ENCODE measurements at places on chromosomes 2 and 18.

- no peak for DNase-seq
These were observed 14.6 kb downstream of the PASK start for GRCh38 chr2:241134711-241135110.

GRCh38 chr2:149075853-149076252 lies 37.4 kb downstream of the LYPD6B start:
- DNase-seq, result peak; percentile 24

DNA sequence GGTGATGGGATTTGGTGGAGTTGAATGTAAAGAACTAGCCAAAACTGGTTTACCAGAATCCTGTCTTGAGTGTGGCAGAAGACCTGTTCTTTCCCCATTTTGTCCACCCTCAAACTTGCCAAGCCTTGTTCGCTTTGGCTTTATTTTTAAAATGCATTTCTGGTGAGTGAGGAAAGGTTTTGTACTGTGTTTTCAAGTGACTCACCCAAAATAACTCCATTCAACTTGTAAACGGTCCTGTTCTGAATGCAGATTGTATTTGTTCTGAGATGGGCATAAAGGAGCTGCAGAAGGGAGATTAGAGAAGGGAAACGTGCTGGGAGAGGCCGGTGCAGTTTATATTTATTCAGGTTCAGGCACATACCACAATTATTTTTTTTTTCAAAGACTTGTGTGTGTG lies 5.3 kb upstream of the ITPRID2 start:
- DNase-seq, result no peak

DNA sequence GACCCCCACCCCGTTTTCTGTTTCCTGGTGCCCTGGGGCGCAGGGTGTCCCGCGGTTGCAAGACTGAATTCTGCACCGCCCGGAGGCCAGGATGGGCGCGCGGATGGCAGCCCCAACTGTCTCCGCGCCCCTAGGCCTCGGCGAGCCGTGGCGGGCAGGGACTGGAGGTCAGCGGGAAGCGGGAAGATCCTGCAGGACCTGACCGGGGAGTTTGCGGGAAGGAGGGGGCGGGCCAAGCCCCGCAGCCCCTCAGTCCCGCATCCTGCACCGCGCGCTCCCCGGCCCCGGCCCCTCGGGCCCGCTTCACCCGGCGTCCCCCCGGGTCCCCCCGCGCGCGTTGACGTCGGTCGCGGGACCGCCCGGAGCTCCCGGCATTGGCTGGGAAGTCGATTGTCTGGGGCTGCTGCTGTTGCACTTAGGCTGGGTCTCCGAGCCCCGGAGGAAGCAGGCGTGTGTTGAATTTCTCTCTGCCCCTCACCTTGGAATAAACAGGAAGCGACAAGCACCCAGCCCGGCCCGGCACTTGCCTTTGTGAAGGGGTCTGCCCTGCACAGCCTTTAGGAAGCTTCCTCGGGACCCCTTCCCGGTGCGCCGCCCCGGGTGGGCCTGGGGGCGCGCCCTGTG lies at the start of gene LDLRAD4:
TSS of gene LDLRAD4 (plus strand) at position 393 of the 624 bp plus-strand sequence.
- no peak for DNase-seq

DNA sequence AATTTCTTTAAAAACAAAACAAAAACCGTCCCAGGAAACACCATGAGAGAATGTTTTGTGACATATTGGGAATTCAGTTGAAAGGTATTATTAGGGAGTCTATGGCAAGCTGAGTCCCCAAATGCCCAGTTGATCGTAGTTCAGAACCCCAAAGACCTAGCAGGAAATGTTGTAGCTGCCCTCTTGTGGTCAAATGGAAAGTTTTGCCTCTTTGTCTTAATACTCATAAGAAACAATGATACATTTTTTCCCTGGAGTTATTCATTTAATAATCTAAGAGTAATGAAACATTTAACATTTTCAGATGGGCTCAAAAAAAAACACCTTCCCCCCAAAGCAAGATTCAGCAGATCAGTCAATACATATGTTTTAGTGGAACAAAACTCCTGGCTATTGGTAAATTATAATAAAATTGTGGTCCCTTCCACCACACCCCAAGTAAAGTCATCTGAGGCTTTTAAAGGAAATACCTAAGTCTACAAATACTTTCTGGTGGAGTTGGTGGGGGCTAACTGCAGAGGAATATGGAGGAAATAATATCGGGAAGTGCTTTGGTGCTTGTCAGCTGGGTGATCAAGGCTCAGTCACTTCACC lies 37.8 kb upstream of the EFEMP1 start:
- no peak for DNase-seq

- no peak for DNase-seq
These were observed 679 bp downstream of the TSGA10 start for GRCh38 chr2:99153921-99154604.

- DNase-seq, result no peak
These were observed 50.9 kb upstream of the MAPK4 start for GRCh38 chr18:50509012-50509411.

- no peak for DNase-seq
These were observed 879 bp upstream of the GALNT5 start for GRCh38 chr2:157256626-157257025.

GRCh38 chr2:231062776-231063175 lies 6.1 kb downstream of the PSMD1 start:
- no peak for DNase-seq

DNA sequence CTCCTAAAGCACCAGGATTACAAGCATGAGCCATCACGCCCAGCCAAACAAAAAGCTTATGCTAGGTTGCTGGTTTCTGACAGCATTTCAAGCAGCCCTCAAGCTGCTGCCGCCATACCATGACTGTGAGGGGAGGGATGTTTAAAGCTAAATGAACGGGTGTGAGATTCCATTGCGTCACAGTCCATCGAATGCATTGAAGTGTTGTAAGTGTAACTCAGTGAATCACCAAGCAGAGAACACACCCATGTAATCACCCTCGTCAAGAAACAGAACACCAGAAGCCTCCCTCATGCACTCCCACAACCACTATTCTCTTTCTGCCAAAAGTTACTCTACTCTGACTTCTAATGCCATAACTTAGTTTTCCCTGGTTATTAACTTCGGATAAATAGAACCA lies 32.8 kb upstream of the MC5R start:
- no peak for DNase-seq

DNA sequence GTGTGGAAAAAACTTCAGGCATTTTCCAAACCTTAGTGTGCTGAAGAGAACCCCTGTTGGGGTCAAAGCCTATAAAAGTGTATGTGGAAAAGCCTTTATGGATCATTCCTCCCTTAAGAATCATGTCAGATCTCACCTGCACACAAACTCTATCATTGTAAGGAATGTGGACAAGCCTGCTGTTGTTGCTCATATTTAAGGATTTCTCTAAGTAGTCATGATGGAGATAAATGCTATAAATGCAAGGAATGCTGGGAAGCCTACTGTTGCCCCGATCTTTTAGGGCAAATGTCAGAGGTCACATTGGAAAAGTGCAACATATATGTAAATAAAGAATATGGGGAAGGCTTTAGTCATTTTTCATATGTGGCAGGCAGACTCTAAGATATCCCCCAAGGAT lies 129.5 kb downstream of the ICOS start:
- no peak for DNase-seq

GRCh38 chr2:171185941-171186340 lies 25.2 kb upstream of the TLK1 start:
- peak; percentile 40 for DNase-seq

DNA sequence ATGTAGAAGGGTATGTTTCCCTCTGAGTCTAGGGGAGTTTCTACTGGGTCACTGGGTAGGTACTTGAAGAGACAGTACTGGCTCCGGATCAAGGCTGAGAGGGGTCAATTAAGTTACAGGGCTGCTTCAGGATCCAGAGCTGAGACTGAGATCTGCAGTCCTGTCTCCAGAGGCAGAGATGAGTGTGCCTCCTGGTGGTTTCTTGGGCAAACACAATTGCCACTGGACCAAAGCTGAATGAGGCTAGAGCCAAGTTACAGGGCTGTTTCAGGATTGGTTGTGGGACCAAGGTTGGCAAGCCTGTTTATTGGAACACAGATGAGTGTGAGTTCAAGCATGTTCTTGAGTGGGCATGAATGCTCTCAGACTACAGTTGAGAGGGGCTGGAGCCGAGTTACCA lies 157.9 kb downstream of the ADCYAP1 start:
- no peak for DNase-seq

- DNase-seq, result no peak
These were observed 8.8 kb upstream of the MBD2 start for GRCh38 chr18:54233228-54233625.

GRCh38 chr2:201965550-201965949 lies 68.1 kb upstream of the FZD7 start:
- DNase-seq, result no peak

- no peak for DNase-seq
These were observed 776.6 kb upstream of the NXPH2 start for GRCh38 chr2:139556789-139557188.

DNA sequence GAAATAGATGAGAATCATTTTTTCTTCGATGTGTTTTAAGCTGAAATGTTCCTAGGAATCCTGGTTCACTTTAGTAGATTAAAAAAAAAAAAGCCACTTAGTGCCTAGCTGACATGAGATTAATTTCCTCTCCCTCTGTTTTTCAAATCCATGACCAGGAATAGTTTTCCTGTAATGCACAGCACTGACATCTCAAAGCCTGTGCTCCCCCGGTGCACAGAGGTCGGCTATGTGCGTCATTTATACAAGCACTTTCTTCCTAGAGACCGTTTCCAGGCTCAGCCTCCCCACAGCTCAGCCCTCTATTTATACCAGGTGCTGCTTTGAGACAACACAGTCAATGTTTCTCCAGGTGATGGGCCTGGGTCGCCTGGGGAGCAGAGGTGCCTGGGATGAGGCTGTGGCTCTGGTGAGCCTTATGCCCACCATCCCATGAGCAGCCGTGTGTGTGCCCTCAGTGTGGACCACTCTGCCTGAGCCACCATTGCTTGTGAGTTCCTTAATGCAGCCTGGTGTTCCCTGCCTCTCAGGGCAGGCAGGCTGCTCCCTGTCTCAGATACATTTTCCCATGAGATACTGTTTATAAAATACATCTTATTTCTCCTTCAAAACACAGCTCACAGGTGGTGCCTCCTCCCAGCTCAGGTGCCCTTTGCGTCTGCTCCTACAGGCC lies 515.7 kb upstream of the HS6ST1 start:
- DNase-seq, result no peak

DNA sequence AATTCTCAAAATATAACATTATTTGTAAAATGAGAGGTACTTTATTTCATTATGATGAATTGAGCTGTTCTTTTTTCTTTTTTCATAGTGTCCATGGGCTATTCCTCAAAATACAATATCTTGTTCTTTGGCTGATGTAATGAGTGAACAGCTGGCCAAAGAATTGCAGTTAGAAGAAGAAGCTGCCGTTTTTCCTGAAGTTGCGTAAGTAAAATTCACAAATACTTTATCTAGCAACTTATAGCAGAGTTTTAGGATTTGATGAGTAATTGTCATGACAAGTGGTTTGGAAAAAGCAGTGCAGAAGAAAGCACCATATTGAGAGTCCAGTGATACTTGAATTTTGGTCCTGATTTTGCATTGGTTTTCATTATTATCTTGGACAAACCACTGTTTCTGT lies 9.8 kb downstream of the RIOK3 start:
- DNase-seq, result no peak

DNA sequence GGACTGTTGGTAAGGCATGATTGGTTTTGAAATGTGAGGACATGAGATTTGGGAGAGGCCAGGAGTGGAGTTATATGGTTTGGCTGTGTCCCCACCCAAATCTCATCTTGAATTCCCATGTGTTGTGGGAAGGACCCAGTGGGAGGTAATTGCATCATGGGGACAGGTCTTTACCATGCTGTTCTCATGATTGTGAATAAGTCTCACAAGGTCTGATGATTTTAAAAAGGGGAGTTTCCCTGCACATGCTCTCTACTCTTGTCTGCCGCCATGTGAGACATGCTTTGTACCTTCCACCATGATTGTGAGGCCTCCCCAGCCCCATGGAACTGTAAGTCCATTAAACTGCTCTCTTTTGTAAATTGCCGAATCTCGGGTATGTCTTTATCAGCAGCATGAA lies 5.4 kb downstream of the CMPK2 start:
- DNase-seq, result no peak

DNA sequence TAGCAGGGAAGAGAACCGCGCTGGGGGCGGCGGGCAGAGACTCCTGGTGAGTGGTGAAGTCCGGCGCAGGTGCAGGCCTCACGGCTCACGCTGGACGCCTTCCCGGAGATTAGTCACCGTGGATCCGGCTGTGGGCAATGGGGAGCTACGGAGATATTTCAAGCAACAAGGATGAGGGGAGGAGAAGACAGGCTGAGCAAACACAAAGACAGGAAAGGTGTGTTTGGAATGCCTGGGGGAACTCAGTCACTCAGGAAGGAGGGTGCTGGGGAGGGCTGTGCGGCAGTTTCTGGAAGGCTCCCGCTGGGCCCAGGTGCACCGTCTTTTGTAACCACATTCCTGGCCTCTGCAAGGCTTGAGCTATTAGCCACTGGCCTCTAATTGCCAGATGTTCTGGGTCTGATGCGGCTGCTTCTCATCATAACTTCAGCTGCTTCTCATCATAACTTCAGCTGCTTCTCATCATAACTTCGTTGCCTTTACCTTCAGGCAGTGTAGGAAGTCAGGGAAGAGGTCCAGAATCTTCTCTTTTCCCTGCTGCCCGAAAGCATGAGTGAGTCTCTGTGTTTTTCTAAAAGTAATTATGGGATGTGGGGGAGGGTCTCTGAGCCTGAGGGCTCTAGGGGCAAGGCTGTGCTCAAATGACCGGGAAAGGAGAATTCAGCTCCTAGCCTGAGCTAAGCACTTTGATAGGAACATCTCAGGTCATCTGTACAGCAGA lies 118.9 kb downstream of the PXDN start:
- DNase-seq, result no peak

DNA sequence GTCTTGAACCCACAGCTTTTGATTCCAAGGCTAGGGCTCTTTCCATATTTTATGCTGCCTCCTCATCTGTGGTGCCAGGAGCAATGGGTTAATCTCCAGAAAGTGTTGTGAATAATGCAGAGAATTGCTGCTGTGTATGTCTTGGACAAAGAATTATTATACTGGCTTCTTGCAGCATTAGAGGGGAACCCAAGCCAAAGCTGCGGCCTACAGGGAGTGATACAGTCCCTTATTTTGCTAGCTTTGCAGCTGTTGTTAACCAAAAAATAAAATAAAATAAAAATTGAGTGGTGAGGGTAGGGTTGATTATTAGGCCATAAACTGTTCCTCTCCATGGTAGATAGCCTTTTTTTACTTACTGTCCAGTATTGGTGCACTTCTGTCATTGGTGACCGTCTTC lies 16.7 kb downstream of the WIPF1 start:
- no peak for DNase-seq

GRCh38 chr2:154375579-154375931 lies 322.9 kb upstream of the KCNJ3 start:
- DNase-seq, result no peak

GRCh38 chr18:21904856-21905255 lies 164.3 kb downstream of the MIB1 start:
- no peak for DNase-seq
